ENCODE measurements at places on chromosomes 5 and 9.

DNA sequence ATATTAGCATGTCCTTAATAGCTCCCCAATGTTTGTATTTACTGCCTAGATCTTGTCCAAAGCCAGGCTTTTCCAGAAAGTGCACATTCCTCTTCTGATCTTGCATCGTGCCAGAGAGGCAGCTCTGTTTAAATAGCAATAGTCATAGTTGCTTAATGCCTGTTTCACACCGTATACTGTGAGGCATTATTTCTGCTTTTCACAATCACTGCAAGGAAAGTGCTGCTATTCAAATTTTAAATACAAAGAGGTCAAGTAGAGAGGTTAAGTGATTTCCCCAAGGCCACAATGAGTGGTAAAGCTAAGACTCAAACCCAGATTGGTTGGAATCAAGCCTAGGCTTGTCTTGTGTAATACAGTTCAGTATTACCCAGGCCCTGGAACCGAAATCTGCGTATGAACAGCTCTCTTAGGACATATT is 153.6 kb downstream of the SNX18 start:
- no peak for DNase-seq

- no peak for DNase-seq
Observed at GRCh38 chr9:135038826-135039225, 48.6 kb upstream of the OLFM1 start.

- DNase-seq = no peak
Observed at GRCh38 chr9:92716557-92716956, 46.6 kb upstream of the IPPK start.

DNA sequence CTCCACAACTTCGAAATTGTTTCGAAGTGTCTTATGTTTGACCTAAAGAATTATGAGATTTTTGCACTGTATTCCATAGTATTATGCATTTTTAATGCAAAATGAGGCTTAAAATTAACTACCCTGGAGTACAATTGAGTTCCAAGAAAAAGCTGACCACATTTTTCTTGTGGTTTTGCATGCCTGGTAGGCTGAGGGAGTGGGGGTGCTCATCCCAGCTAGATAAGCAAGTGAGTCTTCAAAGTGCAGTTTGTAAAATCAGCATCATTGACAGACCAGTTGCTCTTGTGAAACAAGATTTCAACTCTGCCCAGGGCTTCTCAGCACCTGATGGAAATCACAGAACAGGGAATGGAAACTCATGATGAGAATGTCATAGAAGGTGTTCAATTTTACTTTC is 17.0 kb upstream of the NDUFS4 start:
- DNase-seq = no peak

DNA sequence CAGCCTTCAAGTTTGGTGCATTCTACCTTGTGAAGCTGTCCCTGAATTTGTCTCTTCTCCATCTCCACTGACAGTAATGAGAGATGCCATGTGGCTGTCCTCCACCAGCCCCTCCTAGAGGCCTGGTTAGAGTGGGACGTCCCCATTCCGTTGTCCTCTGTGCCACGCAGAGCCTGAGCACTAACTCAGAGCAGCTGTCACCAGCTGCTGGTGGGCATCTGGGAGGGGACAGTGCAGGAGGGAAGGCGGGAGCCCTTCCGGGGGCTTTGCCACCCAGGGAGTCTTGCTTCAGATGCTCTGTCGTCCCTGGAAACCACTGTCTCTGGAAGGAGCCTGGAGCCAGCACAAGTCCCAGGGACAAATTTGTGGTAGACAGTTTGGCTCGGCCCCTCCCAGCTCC is 78.6 kb downstream of the PDZD2 start:
- no peak for DNase-seq

DNA sequence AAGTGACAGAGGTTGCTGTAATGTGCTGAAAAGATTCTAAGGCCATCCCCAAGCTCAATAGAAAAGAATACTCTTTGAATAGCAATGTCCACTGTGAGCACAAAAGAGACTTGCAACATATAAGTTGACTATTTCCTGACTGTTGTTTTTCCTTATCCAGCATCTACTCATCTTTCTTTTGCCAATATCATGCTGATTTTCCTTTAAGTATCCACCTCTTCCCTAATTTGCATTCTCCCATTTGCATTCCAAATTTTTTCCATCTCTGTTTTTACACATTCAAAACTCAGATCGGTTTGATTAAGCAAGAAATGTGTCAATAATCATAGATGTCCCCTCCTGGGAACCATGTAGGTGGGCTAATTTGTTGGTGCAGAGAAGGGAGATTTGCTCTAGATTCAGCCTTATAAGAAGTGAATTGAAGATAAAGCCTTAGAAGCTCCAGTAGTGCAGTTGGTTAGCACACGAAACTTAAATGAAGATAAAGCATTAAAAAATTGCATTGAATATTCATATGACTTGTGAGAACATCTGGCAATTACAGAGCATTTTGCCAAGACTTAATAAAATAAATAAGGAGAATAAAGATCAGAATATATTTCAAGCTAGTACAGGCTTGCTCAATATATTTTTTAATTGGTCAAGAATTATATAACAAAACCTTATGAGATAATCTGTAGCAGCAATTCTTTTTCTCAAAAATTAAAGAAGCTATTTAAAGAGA is 267.6 kb downstream of the TMEM167A start:
- no peak for DNase-seq

DNA sequence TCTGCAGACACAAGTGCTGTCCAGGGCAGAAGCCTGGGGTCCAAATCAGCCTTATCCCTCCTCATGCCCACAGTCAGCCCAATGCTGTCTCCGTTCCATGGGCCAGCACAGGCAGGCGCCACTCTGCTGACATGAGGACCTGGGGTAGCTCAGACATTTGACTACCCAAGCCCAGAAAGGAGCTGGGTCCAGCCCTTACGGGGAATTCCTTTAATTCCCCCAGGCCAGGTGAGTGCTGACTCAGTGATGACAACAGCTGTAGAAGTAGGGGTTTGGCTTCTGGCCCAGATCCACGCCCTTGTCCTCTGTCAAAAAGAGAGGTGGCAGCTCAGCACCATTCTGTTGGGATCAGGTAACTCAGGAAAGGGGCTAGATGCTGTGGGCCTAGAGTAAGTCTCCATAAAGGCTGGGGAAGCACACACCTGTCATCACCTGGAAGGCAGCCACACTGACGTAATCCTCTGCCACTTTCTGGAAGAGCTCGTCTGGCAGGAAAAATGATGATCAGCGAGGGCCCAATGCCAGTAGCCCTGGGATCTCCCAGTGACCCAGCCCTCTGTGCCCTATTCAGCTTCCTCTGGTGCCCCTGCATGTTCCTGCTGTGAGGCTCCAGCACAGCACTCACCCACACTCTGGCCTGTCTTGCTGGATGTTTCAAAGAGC is 1.9 kb downstream of the RAB24 start:
- DNase-seq = peak; percentile 47

DNA sequence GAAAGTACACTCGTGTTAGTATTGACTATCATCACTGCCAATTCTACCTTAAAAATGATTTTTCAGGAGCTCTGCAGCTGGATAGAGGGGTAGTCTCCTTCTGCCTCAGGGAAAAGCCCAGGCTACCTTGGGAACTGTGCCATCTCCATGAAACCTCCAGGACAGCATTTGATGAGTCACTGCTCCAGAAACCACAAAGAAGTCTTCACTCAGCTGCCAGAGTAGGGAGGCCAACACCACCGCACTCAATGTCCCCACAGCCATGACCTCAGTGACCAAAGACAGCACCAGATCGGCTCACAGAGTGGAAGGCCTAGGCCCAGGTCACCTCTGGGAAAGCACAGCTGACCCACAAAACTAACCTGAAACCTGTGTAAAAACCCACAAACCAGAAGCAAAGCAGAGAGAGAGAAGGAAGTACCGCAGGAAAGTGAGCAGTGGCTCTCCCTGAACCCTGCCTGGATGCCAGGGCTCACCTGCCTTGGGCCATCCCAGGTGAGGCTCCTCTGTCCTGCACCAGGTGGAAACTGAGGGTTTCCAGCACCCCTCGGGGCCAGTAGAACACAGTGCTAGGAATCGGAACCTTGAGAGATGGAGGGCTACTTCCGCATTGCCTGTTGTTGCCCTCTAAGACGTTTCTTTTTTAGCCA is 30.0 kb downstream of the S1PR3 start:
- DNase-seq = no peak

GRCh38 chr5:81936750-81937149 is 35.1 kb upstream of the ATG10 start:
- no peak for DNase-seq

- no peak for DNase-seq
Observed at GRCh38 chr9:93240891-93241334, 57.0 kb downstream of the WNK2 start.

DNA sequence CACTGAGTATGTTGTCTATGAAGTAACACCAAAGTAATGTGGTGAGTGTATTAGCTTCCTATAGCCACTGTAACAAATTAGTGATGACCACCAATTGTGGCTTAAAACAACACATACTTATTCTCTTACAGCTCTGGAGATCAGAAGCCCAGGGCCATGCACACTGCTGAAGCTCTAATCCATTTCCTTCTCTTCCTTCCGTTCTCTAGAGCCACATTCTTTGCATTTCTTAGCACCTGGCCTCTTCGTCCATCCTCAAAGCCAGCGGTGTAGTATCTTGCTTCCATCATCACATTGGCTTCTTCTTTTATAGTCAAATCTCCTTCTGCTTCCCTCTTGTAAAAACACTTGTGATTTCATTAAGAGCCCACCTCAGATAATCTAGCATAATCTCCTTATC is 230.3 kb upstream of the RFX3 start:
- DNase-seq = no peak

DNA sequence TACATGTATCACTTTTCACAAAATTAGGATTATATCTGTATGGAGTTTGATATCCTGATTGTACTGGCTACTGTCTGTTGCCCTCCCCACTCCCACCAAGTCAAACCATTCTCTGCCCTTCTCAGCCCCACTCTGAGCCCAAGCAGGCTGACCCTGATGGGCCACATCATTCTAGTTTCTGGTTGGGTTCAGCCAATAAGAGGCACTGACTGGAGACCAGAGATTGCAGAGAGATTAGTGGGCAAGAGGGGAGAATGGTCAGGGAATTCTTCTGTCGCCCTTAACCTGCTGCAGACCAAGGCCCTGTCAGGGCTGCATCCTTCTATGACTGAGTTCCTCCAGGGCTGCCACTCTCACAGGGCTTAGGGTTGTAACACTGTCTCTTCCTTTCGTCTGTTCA is 2.7 kb downstream of the HSPB3 start:
- no peak for DNase-seq

DNA sequence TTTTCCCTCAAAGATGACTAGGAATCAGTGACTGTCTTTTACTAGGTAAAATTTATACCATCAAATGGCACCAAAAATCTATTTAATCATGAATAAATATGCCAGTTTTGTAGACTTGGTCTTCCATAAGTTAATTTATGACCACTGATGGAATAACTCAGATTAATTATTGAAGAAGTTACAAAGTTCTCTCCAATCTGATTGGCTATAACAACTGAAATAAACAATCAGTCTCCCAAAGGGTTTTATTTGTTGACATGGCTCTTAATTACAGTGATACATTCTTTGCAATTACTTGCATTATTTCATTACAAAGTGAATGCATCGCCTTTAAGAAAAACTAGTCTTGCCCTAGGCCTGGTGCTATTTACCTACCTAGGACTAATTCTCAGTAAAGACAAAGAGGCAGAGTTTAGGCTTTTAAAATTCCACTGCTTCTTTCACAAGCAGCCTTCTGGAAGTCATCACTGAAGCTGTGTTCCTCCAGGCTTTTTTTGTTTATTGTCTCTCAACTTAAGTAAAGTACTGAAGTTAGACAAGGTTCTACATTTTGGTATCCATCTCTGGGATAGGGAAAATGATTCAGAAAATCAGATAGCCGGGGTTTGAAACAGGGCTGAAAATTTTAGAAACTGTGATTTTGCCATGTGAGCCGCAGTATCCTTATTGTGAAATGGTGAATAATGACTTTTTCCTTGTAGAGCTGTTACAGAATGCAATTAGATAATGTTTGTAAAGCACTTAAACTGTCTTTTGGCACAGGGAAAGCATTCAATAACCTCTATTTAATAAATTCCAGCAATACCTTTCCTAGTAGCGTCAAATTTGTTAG is 2.5 kb downstream of the STOM start:
- no peak for DNase-seq

DNA sequence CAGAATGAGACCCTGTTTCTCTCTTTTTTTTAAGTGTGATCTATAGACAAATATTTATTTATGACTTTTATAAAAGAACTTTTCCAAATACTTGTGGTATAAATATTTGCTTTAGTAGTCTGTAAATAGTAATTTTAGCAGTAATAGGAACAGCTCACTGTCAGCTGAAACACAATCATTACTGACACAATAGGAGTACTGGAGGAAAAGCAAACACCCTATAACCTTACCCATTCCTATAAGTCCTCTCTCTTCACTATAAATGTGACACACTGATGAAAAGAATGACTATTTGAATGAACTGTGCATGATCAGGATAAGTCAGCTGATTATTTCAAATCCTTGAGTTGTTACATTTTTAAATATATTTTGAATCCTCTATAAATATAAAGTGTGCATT is 72.4 kb downstream of the CDH12 start:
- DNase-seq = no peak

DNA sequence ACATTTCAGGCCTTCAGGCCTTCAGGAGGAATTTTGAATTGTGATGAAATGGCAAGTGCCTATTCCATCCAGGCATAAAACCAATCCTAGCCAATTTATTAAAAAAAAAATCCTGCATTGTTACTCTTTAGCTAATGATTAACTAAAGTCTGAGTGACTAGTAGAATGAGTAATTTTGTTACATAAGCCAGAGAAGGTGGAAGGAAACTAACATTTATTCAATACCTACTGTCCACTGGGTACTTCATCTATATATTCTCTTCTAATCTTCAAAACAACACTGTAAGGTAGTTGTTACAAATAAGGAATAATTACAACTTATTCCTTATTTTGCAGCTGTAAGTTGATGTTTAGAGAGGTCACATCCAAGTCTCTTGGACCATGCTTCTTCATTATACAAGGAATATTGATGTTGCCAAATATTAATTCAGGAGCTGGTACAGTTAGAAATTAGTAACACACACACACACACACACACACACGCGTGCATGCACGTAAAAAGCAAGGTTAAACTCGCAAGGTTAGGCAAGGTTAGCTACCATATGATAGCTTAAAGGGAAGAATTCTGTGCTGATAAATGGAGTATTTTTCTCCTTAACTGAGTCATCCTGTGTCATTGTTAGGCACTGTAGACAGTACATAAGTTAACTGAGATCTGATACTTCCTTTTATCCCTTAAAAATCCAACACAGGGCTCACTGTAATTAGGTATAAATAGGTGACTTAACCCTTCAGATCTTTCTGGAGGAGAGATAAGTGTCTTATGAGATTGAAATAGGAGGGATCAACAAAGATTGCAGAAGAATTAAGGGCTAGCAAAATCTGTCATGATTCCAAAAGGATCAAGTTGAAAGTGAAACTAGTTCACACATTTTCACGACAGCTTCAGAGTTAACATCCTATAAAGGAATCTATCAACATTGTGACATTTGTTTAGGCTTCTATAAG is 596.9 kb downstream of the PDE4D start:
- DNase-seq = no peak

GRCh38 chr5:14071433-14071832 is 71.7 kb upstream of the TRIO start:
- DNase-seq = no peak

All from NCI-H187 (cell line).